Hepatocyte (in vitro differentiated cells): ENCODE measurements at places on chromosomes 16 and 17. TPM values are rescaled to one million over a fixed set of nuclear protein-coding genes. Genes with fewer than 3 reads are reported as not detected.

DNA sequence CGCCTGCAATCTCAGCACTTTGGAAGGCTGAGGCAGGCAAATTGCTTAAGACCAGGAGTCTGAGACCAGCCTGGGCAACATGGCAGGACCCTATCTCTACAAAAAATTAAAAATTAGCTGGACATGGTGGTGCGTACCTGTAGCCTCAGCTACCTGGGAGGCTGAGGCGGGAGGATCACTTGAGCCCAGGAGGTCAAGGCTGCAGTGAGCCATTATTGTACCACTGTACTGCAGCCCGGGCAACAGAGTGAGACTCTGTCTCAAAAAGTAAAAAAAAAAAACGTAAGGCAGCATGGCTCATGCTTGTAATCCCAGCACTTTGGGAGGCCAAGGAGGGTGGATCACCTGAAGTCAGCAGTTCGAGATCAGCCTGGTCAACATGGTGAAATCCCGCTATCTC lies 263.6 kb downstream of the PARN start:
- peaks cover 8% of the 10 kb centered on the region for H3K4me1 ChIP-seq
- no peaks in the 10 kb centered on the region for H3K27me3 ChIP-seq
- H3K4me3 ChIP-seq = no peak overlapping the region
- H3K36me3 ChIP-seq = no peaks in the 10 kb centered on the region
- no peak for DNase-seq

DNA sequence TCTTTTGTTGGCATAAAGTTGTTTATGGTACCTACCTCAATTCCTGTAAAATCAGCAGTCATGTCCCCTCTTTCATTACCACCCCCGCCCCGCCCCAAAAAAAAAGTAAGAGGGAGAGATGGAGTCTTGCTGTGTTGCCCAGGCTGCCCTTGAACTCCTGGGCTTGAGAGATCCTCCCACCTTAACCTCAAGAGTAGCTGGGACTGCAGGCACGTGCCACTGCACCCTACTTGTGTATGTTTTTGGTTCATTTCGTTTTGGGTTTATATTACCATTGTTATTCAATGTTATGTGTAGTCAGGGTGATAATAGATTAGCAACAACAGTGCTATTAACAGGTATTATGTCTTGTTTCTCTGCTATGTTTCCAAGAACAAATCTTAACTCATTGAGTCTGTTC lies 15.9 kb downstream of the TNRC6C start:
- no peaks in the 10 kb centered on the region for H3K27me3 ChIP-seq
- H3K4me3 ChIP-seq = no peak overlapping the region
- H3K27ac ChIP-seq = no peak overlapping the region
- no peaks in the 10 kb centered on the region for H3K4me1 ChIP-seq
- no peaks in the 10 kb centered on the region for H3K36me3 ChIP-seq
- DNase-seq = no peak

DNA sequence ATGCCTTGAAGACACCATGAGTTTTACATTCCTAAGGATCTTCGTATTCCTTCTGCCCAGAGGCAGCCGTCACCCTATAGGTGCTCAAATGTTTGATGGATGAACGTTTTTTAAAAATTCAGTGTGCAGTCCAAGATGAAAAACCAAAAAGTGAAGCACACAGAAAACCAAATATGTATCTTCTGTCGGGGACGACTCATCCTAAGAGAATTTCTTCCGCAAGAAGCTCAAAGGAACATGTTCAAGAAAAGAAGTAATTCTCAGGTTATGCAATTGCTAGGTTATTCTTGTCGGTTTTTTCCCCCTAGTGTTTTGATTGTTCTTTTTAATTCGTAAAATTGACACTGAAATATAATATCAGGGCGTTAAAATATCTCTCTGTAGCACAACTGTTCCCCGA lies 1.4 kb downstream of the CENPV start:
- no peak for DNase-seq
- peak overlapping the region; percentile 76 for H3K4me3 ChIP-seq
- no peaks in the 10 kb centered on the region for H3K27me3 ChIP-seq
- H3K27ac ChIP-seq = peak overlapping the region; percentile 91

DNA sequence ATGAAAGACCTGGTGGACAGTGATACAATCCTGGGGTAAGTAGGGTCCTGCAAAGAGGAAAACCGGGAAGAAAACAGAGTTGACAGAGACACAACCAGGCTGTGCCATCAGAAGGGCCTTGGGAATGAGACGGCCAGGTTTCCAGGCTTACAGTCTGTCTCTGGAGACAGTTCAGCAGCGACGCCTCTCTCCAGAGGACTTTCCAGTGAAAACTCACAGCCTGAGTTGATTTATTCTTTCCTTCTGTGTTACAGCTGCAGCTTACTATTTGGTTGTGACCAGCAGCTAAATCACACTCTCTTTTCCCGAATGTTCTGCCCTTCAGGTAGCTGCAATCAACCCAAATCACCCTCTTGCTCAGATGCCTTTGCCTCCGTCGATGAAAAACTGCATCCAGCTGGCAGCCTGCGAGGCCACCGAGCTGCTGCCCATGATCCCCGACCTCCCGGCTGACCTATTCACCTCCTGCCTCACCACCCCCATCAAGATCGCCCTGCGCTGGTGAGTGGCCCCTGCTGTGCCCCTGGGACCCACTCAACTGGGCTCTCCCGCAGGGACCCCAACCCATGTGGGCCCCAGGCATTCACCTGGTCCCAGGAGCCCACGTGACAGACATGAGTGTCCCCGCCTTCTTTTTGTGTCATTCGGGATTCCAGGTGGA lies 209.2 kb downstream of the RPTOR start:
- no peaks in the 10 kb centered on the region for H3K36me3 ChIP-seq
- H3K4me3 ChIP-seq = no peak overlapping the region
- peaks cover 10% of the 10 kb centered on the region for H3K4me1 ChIP-seq
- no peak overlapping the region for H3K27ac ChIP-seq
- H3K27me3 ChIP-seq = no peaks in the 10 kb centered on the region

- H3K27me3 ChIP-seq = no peaks in the 10 kb centered on the region
- no peak overlapping the region for H3K27ac ChIP-seq
- H3K4me1 ChIP-seq = no peaks in the 10 kb centered on the region
- H3K4me3 ChIP-seq = no peak overlapping the region
- H3K36me3 ChIP-seq = no peaks in the 10 kb centered on the region
- DNase-seq = no peak
Observed at GRCh38 chr17:80204626-80205468, 15.3 kb downstream of the SGSH start.

DNA sequence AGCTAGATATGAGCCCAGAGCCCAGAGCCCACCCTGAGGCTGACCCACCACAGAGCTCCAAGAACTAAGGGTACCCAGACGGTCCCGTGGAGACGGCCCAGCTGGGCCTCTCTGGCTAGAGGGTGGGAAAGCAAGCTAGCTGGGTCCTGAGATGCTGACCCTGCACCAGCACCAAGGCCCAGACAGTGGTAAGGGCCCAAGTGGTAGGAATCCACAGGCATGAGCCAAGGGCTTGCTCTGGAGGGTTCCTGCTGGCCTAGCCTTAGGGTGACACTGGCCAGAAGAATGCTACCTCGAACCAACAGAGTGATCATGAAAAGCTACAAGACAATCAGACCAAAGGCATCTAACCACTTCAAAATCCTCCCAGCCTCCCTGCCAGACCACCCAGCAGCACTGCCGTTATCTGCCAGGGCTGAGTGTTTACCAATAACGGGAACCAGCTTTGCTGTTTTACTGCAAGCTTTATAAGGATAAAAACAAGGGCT lies 13.2 kb downstream of the HIC1 start:
- H3K27ac ChIP-seq = peak overlapping the region; percentile 94
- no peak overlapping the region for H3K4me3 ChIP-seq
- H3K4me1 ChIP-seq = peaks cover 48% of the 10 kb centered on the region
- H3K36me3 ChIP-seq = no peaks in the 10 kb centered on the region
- H3K27me3 ChIP-seq = no peaks in the 10 kb centered on the region

- H3K27me3 ChIP-seq = no peaks in the 10 kb centered on the region
- H3K4me3 ChIP-seq = no peak overlapping the region
- no peaks in the 10 kb centered on the region for H3K36me3 ChIP-seq
- no peak overlapping the region for H3K27ac ChIP-seq
- H3K4me1 ChIP-seq = no peaks in the 10 kb centered on the region
- no peak for DNase-seq
Observed at GRCh38 chr17:27218719-27219488, 75.0 kb upstream of the WSB1 start.

DNA sequence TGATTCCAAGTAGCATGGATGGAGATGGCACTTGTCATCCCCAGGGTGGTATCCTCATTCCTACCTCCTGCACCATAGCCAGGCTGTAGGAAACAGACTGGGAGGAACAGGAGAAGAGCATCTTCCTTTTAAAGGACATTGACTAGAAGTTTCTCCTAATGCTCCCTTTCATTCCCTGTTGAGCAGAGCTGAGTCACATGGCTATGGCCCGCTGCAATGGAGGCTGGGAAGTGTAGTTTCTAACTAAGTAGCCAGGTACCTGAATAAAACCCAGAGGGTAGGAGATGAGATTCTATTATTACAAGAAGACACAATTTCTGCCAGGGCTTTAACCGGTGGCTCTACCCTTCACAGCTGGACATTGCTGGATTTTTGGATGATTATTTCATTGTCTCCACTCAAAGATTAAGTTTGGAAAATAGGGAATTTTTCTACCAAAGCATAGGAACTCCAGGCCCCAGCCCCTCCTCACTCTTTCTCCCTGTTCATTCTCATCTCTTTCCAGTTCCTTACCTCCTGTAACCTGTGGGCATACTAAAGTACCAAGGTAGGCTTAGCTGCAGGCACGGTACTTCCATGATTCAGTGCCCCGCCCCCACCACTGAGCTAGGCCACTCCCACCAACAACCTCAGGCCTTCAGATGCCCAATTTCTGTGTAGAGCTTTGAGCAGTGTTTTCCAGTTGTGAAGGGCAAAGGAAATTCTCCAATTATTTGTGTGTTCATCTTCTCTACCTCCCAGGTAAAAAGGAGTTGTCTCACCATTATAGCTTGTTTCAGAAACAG lies 378.3 kb downstream of the CDH13 start:
- H3K4me1 ChIP-seq = no peaks in the 10 kb centered on the region
- H3K27ac ChIP-seq = no peak overlapping the region
- H3K36me3 ChIP-seq = no peaks in the 10 kb centered on the region
- no peak overlapping the region for H3K4me3 ChIP-seq
- no peak for DNase-seq

GRCh38 chr16:57107321-57107922 lies 15.0 kb downstream of the CPNE2 start:
- H3K4me1 ChIP-seq = no peaks in the 10 kb centered on the region
- H3K4me3 ChIP-seq = no peak overlapping the region
- H3K27ac ChIP-seq = no peak overlapping the region
- DNase-seq = no peak
- no peaks in the 10 kb centered on the region for H3K36me3 ChIP-seq

- H3K27ac ChIP-seq = peak within 1 kb of the TSS; percentile 55
- peak within 1 kb of the TSS; percentile 82 for H3K4me3 ChIP-seq
- peak; percentile 98 for DNase-seq
Observed at GRCh38 chr17:2711608-2712299, at the start of gene CLUH. TSS of gene CLUH (minus strand) at chr17:2711764. CDS start at chr17:2711661, 103 bp downstream.

GRCh38 chr16:20397468-20398074 lies 7.0 kb downstream of the PDILT start:
- no peak for DNase-seq
- H3K27ac ChIP-seq = no peak overlapping the region
- H3K27me3 ChIP-seq = no peaks in the 10 kb centered on the region
- H3K36me3 ChIP-seq = no peaks in the 10 kb centered on the region
- peaks cover 9% of the 10 kb centered on the region for H3K4me1 ChIP-seq

DNA sequence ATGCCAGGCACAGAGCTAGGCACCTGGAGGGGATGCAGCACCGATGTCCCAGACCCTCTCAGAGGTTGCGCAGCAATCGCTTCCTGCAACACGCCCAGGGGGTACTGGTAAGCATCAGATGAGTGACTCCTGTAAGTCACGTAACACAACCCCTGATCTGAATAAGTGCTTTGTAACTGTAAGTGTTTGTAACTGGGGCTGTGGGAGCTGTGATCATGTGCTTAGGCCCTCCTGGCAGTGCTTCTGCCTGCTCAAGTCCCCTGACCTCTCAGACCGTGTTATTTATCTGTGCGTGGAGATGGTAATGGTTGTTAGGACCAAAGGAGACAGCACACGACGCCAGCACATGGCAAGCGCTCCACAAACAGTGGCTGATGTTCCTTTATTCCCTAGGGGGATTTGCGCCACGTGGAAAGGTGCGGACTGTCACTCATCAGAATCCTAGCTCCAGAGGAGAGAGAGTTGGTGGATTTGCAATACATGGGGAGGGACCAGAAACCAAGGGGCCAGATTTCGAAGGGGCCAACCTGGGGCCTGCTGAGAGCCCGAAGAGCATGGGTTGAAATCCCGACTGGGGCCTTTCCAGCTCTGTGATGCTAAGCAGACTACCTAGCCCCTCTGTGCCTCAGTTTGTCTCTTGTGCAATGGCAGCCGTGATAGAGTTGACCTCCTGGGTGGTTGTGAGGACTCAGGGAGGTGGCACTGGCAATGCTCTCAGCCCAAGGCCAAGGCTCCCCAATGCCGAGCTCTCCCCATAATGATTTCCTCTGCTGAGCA lies 151.8 kb downstream of the IRF8 start:
- H3K27ac ChIP-seq = no peak overlapping the region
- H3K4me1 ChIP-seq = peaks cover 3% of the 10 kb centered on the region

DNA sequence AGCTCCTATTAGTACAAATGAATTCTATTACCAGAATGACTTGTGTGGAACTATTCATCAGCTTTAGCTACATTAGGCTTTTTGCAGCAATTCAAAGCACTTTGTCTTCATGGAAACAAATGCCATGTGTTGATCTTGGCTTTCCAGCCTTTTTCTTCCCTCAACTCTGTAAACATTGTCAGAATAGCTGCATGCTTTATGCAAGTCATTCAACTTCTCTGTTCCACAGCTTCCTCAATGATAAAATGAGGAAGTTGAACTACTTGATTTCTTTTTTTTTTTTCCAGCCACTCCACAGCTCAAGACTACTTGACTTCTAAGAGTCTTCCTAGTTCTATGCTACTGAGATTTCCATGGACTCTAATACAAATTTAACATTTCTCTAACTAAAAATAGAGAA lies 41.1 kb downstream of the KIAA0753 start:
- no peak overlapping the region for H3K27ac ChIP-seq
- H3K4me3 ChIP-seq = no peak overlapping the region
- no peaks in the 10 kb centered on the region for H3K36me3 ChIP-seq
- H3K27me3 ChIP-seq = no peaks in the 10 kb centered on the region
- DNase-seq = no peak
- no peaks in the 10 kb centered on the region for H3K4me1 ChIP-seq

- H3K4me3 ChIP-seq = no peak overlapping the region
- no peak for DNase-seq
- no peak overlapping the region for H3K27ac ChIP-seq
- no peaks in the 10 kb centered on the region for H3K27me3 ChIP-seq
Observed at GRCh38 chr17:71966459-71967313, 154.1 kb upstream of the SOX9 start.

The ABCA9 gene
- total RNA-seq = 0.60 and 6.6 TPM in 2 replicates

The ACE gene
- 4.2 and 8.0 TPM in 2 replicates for total RNA-seq

The MYLK3 gene
- 2.0 and 6.5 TPM in 2 replicates for total RNA-seq

The CD68 gene
- 64.0 and 75.5 TPM in 2 replicates for total RNA-seq

The HBA2 gene
- total RNA-seq = not detected in 2 replicates

The CDH1 gene
- 190 and 193 TPM in 2 replicates for total RNA-seq

The OTOP3 gene
- 0.43 and 0.60 TPM in 2 replicates for total RNA-seq

The SLC25A11 gene
- 42.9 and 59.5 TPM in 2 replicates for total RNA-seq

The EPOP gene
- 0.92 and 0.93 TPM in 2 replicates for total RNA-seq

The GJC1 gene
- total RNA-seq = 9.2 and 11.4 TPM in 2 replicates

The CCDC200 gene
- total RNA-seq = not detected in 2 replicates

The NOG gene
- 9.1 and 10.7 TPM in 2 replicates for total RNA-seq
